Activated CD4-positive, alpha-beta T cell treated with anti-CD3 and anti-CD28 coated beads, Interleukin-2, amount 50 U/mL, for 4 hours (primary cell): ENCODE measurements at places on chromosomes 16 and 17.

GRCh38 chr17:66837226-66837625 is 2.3 kb downstream of the CACNG5 start:
- DNase-seq, result no peak

- DNase-seq, result no peak
Measured at GRCh38 chr17:21082001-21082436, 39.2 kb upstream of the USP22 start.

DNA sequence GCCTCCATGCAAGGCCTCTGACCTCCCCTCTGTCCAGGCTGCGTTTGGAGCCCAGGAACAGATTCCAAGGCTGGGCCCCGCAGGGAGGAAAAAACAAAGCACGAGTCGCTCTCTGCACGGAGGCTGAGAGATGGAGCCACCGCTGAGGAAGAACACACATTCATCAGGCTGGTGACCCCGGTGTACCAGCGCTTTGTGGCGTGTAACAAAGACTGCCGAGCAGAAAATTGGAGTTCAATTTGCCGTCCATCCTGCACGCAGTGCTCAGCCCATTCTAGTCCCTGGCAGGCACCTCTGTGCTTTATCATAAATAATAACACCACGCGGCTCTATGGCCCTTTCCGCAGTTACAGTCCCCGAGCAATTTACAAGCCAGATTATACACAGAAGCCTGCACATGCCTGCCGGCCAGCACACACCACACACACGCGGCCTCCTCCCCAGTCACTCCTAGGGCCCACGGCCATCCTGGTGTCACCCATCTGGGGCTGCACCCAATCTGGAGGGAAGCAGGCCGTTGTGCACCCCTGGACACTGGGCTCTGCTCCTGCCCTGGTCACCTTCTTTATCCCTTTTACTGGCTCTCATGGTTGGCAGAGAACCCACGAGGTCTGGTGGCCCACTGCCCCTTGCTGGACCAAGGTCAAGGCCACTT is 124.4 kb downstream of the SDK2 start:
- DNase-seq, result no peak

- DNase-seq, result no peak
Measured at GRCh38 chr16:83272843-83273242, 534.9 kb upstream of the HSBP1 start.

- DNase-seq, result no peak
Measured at GRCh38 chr17:46045639-46046038, 46.6 kb downstream of the STH start.

DNA sequence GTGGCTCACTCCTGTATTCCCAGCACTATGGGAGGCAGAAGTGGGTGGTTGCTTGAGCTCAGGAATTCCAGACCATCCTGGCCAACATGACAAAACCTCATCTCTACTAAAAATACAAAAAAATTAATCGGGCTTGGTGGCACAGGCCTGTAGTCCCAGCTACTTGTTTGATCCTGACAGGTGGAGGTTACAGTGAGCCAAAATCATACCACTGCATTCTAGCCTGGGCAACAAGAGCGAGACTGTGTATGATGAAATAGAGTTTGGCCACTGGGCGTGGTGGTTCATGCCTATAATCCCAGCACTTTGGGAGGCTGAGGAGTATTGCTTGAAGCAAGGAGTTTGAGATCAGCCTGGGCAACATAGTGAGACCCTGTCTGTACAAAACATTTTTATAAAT is 173.3 kb downstream of the TANC2 start:
- DNase-seq, result no peak

DNA sequence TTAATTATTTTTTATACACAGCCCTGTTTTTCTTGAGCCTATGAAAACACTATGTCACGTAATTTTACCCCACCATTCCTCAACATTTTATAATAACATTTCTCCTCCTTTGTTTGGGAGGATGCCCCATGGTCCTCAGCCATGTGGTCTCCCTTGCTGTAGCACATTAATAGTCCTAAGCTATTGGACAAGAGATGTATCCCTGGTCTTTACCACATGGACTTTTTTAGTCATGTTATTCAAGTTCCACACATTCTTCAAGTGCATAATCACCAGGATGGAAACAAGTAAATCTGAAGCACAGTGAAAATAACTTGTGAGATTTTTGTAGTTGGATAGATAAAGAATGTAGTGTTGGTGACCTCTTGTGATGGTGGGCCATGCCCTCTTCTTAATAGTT is 2.0 kb upstream of the KRTAP2-3 start:
- no peak for DNase-seq

GRCh38 chr17:34725008-34725407 is 145.6 kb downstream of the TMEM132E start:
- no peak for DNase-seq

GRCh38 chr16:29993903-29994599 is 1.4 kb downstream of the HIRIP3 start:
- no peak for DNase-seq

GRCh38 chr16:28984619-28985135 is at the start of gene LAT:
LAT (plus strand) TSS chr16:28985052; CDS start chr16:28985418, 366 bp downstream.
- DNase-seq, result peak; percentile 75

DNA sequence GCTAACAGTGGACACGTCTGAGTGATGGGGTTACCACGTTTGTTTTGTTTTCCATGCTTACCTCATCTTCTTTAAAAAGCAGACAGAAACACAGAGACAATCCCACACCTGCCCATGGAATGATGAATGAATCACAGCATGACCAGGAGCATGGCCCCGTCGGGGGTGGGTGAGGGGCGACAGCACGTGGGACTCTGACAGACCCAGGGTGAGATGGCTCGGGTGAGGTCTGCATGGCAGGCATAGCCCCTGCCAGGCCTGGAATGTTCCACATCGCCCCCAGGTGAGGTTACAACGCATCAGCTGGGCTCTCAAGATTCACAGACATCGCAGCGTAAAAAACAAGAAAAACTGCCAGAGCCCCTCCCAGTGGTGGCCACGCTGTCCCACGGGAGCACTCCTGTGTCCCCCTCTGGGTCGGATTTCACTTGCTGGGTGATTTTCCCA is 18.1 kb downstream of the SLC7A5 start:
- no peak for DNase-seq

GRCh38 chr16:51163366-51163765 is 12.3 kb upstream of the SALL1 start:
- no peak for DNase-seq

GRCh38 chr17:42225646-42226045 is 31.4 kb upstream of the GHDC start:
- no peak for DNase-seq

GRCh38 chr17:34219405-34219804 is 35.7 kb upstream of the CCL2 start:
- no peak for DNase-seq

GRCh38 chr17:64289741-64290141 is 26.7 kb upstream of the TEX2 start:
- DNase-seq, result no peak

- DNase-seq, result no peak
Measured at GRCh38 chr17:80374732-80375585, 40.0 kb upstream of the ENDOV start.

DNA sequence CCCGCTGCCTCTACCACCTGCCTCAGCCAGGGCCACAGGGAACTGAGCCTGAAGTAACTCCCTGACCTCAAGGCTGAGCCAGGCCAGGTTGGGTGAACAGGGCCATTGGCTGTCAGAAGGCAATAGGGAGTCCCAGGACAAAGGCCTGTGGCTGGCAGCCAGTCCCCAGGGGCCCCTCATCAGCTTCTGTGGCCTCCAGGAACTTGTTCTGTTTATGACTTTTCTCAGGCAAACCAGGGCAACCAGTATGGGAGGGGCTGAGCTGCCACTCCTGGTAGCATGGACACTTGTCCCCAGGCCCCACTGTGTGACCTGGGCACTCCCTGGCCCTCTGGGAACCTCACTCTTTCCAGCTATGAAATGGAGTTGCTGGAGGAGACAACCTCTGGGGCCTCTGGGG is 40.1 kb downstream of the CPNE2 start:
- no peak for DNase-seq

GRCh38 chr17:70345061-70345460 is 175.7 kb downstream of the KCNJ2 start:
- no peak for DNase-seq

DNA sequence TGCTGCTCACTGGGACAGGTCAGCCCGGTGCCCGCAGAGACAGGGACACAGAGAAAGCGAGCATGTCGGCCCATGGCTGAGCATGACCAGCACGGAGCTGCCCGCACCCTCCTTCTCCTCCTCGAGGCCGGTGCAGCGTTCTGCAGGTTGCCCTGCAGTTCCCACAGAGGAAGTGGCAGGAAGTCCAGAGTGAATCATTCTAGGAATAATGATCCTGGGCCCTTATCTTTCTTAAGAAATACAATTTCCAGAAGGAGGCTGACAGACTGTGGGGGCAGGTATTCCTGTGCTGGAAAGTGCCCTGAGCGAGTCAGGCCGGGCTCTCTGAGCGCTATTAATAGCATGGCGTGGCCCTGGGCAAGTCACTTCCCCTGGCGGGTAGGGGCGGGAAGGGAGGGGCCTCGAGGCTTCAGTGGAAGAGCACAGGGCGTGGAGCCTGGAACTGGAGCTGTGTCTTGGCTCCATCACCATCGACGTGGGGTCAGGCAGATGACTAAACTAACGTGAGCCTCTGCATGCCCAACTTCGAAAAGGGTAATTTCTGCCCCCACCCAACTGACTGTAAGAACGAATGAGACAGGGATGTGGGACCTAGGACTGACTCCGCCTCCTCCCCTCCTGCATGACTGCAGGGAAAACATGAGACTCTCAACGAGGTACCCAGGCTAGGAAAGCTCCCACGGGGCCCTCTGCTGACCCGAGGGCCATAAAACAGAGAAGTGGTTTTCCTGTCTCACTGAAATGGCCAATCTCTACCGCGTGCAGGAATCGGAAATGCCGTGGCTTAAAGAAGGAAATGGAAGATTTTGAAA is 9.8 kb downstream of the TMEM204 start:
- DNase-seq, result peak; percentile 63

- DNase-seq, result no peak
Measured at GRCh38 chr17:79633993-79634813, 23.4 kb upstream of the RBFOX3 start.

DNA sequence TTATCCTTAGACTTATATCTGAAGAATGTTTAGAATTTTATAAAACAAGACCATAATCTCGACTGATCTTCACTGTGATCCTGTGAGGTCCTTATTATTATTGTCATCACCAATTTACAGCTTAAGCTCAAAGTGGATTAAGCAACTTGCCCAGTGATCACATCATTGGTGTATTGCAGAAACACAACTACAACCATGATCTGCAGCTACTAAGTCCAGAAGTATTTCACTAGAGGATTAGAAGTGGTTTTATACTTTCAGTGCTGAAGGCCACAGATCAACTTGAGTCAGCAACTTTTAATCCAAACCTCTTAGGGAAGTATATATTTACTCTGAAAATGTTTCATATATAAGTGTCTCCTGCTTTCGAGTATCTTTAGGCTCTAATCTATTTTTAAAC is 624.3 kb upstream of the SOX9 start:
- no peak for DNase-seq

DNA sequence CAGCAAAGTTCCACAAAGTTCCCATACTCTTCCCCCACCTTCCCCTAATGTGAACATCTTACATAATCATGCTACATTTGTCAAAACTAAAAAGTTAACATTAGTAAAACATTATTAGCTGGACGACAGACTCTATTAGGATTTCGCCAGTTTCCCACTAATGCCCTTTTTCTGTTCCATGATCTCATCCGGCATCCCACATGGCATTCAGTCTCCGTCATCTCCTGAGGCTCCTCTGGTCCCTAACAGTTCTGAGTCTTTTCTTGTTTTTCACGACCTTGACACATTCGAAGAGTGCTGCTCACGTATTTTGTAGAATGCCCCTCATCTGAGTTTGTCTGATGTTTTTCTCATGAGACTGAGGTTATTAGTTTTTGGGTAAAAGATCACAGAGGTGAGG is 8.8 kb upstream of the MPRIP start:
- DNase-seq, result no peak

- DNase-seq, result no peak
Measured at GRCh38 chr16:2242598-2242997, 6.4 kb downstream of the DNASE1L2 start.

DNA sequence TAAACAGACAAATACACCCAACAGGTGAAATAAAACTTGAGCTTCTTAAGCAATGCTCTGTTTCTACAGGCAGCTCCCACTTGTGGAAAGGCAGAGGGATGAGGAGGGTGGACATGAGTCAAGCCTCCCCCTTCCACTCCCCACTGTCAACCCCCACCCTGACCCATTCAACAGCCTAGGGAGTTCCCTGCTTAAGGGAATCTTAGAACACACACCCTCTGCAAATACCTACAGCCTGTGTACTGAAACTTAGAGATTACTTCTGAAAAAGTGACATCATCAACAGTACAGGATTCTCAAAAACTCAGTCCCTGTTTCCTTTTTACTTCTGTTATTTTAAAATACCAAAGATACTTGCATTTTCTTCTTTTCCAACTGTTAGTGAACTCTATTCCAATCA is 345.4 kb downstream of the SOX9 start:
- no peak for DNase-seq

- DNase-seq, result no peak
Measured at GRCh38 chr16:53609536-53609935, 94.1 kb downstream of the RPGRIP1L start.

DNA sequence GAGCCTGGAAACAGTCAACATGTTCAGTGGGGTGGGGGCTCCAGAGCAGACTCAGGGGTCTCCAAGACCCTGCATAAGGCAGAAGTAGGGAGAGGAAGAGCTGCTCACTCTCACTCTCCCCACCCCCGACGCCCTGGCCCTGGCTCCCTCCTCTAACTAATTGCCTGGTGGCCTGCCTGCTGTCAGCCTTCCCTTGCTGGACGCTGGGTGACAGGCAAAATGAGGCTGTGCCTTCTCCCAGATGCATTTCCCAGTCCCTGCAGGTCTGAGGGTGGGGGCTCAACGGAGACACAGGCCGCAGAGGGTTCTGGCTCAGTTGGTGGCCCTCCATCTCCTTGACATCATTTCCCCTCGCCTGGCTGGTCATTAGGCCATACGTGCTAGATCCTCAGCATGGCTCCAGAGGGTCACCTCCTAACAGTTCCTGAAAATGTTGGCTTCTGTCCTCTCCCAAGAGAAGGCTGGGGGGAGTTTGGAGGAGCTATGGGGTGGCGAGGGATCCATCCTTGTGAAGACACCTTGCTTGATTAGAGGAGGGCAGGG is 1.4 kb downstream of the FMNL1 start:
- DNase-seq, result no peak

- no peak for DNase-seq
Measured at GRCh38 chr16:57590654-57591085, 37.8 kb upstream of the ADGRG1 start.
